CD4-positive, alpha-beta T cell treated with Interleukin-17A for 1 hour (primary cell): ENCODE measurements at places on chromosomes 6 and 20.

- DNase-seq: no peak
Measured at GRCh38 chr6:149628875-149629510, 19.5 kb downstream of the KATNA1 start.

- no peak for DNase-seq
Measured at GRCh38 chr20:41290804-41291389, 26.6 kb downstream of the ZHX3 start.

DNA sequence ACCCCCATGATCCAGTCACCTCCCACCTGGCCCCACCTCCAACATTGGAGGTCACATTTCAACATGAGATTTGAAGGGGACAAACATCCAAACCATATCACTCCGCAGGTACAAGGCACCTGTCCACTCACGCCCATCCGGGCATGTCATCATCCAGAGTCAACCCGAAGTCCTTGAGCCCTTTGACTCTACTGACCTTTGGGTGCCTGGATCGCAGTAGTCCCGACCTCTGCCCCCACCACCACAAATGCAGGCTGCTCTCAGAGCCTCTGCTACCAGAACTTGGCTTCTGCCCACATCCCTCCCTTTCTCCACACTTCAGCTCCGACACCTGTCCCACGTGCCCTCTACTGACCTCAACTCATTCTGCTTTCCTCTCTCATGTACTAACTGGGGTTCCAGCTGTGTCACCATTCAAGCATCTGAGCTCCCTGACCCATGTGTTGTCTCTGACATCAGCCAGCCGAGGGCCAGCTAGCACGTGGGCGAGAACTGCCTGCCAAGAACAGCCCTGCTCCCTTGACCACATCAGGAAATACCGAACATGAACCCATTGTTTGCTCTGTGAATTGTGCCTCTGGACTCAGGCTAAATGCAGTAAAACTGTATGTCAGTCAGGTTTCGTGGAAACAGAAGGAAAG is 498.3 kb upstream of the SULF2 start:
- DNase-seq: no peak

DNA sequence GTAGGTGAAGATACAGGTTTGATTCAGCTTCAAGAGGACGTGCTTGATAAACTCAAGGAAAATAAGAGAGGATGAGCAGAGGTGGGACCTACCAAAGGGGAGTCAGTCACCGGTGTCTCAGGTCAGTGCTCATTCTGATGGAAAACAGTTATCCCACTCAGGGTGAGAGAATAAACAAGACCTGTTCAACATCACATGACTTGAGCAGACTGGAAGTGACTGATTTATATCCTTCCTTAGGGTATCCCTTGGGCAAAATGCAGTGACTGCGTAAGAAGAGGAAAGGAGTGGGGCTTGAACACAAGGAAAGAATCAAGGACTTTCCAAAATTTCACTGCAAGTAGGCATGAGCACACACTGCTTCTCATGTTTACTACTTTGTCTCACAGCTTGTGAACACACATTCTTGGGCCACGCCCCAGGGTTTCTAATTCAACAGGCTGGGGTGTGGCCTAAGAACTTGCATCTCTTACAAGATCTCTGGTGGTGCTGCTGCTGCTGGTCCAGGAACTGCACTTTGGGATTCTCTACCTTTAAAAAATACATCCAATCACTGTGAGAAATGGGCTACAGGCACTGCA is 11.6 kb downstream of the CST3 start:
- DNase-seq: no peak

GRCh38 chr20:15627501-15627903 is 945.7 kb downstream of the KIF16B start:
- DNase-seq: no peak

DNA sequence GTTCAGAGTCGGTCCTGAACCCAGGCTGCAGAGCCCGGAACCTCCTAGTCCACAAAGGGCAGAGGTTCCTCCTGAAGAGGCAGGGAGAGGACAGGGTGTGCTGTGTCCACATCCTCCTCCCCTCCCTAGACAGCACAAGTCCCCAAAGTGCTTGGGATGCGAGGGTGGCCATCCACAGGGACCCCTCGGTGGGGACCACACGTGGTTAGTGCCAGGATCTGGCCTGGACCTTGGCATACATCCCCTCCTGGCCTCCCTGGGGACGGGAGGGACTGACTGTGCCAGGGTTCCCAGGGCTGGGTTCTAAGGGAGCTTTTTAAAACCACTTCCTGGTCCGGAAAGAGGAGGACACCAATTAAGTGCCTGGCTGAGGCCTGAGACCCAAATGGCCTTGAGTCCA is 63.2 kb downstream of the CTCFL start:
- no peak for DNase-seq

DNA sequence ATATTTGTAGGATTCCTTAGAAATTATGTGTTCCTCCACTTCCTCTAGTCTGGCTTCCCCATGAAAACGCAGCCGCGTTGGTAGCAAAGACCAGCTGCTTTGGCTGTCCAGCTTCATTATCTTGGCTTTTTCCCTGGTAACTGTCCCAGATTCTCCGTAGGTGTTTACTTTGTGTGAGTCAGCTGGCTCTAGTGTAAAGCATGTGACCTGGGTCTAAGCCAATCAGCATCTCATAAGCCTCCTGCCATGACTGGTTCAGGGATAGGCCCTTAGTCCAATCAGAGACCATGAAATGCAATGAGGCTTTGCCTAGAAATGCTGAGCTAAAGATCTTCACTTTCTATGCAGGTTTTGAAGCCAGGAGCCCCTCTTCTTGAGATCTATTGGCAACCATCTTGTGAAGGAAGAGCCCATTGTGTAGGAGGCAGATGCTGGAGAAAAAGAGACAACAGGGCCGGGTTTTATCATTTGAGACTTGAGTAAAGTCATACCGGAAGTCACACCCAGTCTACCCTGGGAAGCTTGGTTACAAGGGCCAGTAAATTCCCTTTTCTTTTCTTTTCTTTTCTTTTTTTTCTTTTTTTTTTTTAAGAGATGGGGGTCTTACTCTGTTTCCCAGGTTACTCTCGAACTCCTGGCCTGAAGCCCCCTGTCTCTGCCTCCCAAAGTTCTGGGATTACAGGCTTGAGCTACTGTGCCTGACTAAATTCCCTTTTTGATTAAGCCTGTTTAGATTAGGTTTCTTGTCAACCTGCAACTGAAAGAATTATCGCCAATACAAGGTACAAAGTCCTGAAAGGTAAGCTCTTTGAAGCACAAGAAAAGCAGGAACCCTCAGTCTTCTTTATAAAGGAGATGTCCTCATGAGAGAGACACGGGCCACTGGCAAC is 256.5 kb upstream of the RREB1 start:
- DNase-seq: no peak

DNA sequence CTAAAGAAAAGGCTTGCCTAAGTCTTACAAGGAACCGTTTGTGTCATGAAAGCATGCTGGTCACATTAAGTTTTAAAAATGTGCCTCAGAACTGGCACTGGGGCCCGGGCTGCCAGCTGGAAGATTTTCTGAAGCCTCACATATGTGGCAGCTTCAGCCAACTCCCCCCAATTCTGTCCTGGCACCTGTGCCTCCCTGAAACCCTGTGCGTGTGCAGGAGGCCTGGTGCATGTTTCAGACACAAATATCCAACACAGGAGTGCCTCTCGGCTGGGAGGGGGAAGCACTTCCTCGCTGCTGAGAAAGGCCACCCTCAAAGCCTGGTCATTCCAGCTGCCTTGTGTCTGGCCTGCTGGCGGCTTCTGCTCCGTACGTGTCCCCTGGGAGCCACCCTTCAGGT is 188.5 kb upstream of the SNX9 start:
- DNase-seq: no peak

GRCh38 chr6:120876424-120876823 is 457.9 kb downstream of the TBC1D32 start:
- DNase-seq: no peak

- DNase-seq: no peak
Measured at GRCh38 chr6:37618916-37619590, 78.6 kb downstream of the MDGA1 start.

GRCh38 chr6:125748406-125749172 is 843 bp upstream of the HEY2 start:
- peak; percentile 19 for DNase-seq

- peak; percentile 73 for DNase-seq
Measured at GRCh38 chr6:111758608-111759329, 114.5 kb downstream of the FYN start.
